ENCODE measurements at places on chromosomes 7 and 10. TPM values are rescaled to one million over a fixed set of nuclear protein-coding genes. Genes with fewer than 3 reads are reported as not detected.

The ACTR3C gene
- total RNA-seq = 1.8 TPM

The NUTM2A gene
- 0.72 TPM for total RNA-seq

The MYH16 gene
- under 0.01 TPM for total RNA-seq

The ZNF488 gene
- total RNA-seq = 0.29 TPM

The TAS2R5 gene
- total RNA-seq = 1.8 TPM

The GPR15LG gene
- not detected for total RNA-seq

The SUN3 gene
- not detected for total RNA-seq

The NEUROG3 gene
- not detected for total RNA-seq

The C10orf53 gene
- not detected for total RNA-seq

The LFNG gene
- 21.0 TPM for total RNA-seq

The MINPP1 gene
- 22.1 TPM for total RNA-seq

The STEAP2 gene
- 9.8 TPM for total RNA-seq

The SVOPL gene
- total RNA-seq = not detected

The LUC7L2 gene
- total RNA-seq = 48.9 TPM

The MMD2 gene
- not detected for total RNA-seq

The TMEM270 gene
- not detected for total RNA-seq

The VAX1 gene
- total RNA-seq = not detected

The BLNK gene
- 0.36 TPM for total RNA-seq

The HNRNPA2B1 gene
- 83.1 TPM for total RNA-seq

The HMX3 gene
- total RNA-seq = not detected

The PTEN gene
- total RNA-seq = 169 TPM

The SUGCT gene
- total RNA-seq = 21.7 TPM

The DGKI gene
- 23.3 TPM for total RNA-seq

The CTAGE4 gene
- 0.36 TPM for total RNA-seq

The SPDYE5 gene
- not detected for total RNA-seq

The AKR1B15 gene
- total RNA-seq = 0.29 TPM

The EVX1 gene
- total RNA-seq = not detected

The ASZ1 gene
- total RNA-seq = not detected

The KIF11 gene
- total RNA-seq = 5.3 TPM

The FKBP6 gene
- total RNA-seq = not detected
